ENCODE measurements at places on chromosomes 3 and 15.

DNA sequence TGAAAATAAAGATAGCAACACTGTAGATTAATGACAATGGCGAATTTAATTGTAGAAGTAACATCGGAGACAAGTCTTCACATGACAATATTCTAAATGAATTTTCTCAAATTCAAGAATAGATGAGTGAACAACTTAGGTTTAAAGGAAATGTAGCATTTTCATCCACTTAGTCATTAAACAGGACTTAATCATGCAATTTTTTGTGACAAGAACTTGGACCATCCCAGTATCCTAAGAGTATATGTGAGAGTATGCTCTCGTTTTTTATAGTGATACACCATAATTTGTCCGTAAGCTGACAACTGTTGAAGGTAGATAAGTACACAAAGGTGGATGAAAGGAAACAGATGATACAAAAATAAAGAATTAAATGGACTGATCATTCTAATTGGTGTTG is 81.5 kb downstream of the DLG1 start:
- no peak for DNase-seq

DNA sequence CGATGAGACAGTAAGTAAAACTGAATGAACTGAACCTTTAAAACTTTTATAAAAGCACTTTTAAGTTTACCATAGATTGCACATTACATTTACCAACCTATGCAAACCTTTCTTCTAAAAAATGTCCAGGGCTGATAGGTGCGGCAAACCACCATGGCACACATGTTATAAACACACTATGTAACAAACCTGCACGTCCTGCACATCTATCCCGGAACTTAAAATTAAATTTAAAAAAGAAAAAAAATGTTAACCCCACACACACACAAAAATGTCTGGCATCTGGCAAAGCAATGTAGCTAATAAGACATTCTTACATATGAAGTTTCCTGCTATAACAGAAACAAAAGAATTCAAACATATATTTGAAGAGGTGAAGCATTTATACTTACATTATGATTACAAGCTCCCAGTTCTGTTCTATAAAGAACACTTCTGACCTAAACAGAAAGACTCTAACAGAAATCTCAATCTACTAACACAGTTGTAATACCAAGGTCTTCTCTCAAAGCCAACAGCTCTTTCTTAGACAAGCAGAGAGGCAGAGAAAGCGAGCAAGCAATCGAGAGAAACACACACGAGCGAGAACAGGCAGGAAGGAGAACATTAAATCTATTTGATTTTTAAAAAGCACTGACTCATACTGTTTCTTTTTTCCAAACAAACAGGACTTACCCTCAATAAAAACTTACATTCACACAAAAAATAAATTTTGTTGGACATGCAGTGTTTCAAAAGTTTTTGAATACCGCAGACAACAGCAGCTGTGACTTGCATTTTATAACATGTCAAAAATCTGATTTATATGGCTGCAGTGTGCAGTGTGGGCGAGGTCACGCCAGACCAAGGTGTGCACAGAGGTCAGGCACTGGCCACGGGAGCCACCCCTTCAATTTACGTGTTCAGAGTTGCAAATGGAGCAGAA is at the start of gene NRG4:
Gene NRG4, minus strand, starts transcription at position 798 of the 925 bp plus-strand sequence. CDS start 1,194 bp downstream, outside the sequence.
- DNase-seq: no peak

GRCh38 chr3:30964612-30965011 is 70.2 kb upstream of the GADL1 start:
- DNase-seq: no peak

DNA sequence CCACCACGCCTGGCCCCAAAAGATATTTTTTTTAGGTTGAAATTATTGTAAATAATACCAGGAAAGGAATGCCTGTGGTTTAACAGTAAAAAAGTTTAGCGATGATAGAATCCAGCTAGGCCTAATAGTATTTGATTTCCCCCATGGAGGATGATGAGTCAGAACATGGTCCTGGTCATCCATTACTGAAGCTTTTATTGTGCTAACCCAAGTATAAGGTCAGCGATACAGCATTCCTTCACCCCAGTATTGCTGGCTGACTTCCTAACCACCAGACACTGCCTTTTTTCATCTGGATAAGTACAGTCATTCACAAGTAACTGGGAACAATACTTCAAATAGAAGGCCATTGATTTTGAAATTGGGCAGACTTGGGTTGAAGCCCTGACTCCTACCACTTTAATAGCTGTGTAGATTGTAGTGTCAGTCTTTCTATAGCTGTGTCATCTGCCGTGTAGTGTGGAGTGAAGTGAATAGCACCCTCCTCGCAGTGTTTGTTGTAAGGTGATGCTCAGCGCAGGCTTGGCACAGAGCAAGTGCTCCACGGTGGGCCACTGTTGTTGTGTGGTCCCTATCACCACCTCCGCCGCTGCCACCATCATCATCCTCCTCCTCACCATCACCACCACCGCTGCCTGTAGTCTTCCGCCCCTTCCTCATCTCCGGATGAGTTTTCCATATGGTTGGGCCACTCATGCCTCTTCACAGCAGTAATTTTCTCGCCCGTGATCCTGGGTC is 436.0 kb upstream of the TPM1 start:
- no peak for DNase-seq

- no peak for DNase-seq
Measured at GRCh38 chr3:156637480-156638022, 36.8 kb upstream of the TIPARP start.

DNA sequence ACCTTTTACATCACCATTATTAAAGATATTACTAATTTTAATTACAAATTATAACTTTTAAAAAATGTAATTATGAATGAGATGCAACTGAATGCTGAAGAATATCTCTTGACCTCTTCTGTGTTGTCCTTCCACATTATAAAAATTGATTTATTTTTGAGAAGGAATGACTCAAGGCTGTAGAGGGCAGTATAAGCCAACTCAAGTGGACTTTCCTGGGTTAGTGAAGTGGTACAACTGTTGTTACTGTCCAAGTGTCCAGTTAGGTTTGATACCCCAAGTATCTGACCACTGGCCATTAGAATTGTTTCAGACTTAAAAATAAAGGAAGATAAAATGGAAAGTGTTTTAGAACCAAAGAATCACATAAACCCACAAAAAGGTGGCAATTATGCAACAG is 51.9 kb downstream of the BBX start:
- no peak for DNase-seq

DNA sequence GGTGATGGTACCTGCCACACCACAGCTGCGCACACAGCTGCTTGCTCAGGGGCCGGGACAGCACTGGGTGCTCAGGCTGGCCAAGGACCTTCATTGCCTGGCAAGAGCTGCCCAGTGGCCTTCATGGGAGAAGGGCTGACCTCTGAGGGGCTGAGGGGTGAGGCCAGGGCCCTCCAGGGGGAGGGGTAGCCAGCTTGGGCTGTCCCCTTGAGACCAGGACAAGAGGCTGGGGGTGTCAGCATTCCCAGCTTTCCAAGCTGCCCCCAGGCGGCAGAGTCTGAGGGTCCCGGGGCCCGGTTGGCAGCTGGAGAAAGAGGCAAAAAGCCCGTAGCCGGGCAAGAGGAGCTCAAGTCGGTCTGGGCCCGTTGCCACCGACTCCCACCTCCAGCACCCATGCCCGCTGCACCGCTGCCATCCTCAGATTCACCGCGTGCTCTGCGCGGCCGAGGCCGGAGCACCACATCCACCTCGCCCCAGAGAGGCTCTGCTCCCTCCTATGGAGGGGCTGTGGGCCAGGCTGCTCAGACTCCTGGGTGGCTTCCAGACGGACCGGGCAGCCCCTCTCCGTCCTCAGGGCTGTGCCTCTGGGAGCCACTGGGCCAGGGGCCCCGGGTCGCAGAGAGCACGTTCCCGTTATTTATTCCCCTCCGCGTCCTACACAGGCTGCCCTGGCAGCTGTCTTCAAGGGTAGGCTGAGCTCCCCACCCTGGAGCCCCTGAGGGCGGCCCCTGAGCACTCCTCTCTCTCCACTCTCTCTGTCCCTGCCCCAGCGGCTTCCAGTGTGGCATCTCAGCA is 51.5 kb downstream of the PLXNA1 start:
- no peak for DNase-seq

DNA sequence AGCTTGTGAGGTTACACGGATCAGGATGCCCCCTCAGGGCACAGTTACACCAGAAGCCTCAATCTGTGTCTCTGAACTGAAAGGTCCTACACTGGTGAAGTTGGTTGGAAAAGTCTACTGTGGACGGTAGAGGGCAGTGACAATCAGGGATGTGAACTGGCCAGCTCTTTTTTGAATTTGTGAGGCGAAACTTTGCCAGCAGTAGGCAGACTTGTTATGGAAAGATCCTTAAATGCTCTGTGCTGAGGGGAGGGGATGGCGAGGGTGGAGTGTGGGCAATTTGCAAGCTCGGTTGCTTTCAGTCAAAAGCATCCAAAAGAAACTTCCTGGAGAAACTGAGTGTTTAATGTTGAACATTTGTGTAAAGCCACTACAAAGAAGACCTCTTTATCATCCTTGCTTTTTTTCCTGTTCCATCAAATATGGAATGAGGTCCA is 127.4 kb upstream of the ABHD17C start:
- DNase-seq: no peak

GRCh38 chr15:38103564-38103963 is 149.1 kb upstream of the SPRED1 start:
- no peak for DNase-seq

GRCh38 chr3:188531210-188531609 is 377.3 kb downstream of the LPP start:
- DNase-seq: no peak

- no peak for DNase-seq
Measured at GRCh38 chr15:89665449-89666181, 10.3 kb upstream of the KIF7 start.

- no peak for DNase-seq
Measured at GRCh38 chr15:78317145-78317836, 17.9 kb upstream of the SKIC8 start.

DNA sequence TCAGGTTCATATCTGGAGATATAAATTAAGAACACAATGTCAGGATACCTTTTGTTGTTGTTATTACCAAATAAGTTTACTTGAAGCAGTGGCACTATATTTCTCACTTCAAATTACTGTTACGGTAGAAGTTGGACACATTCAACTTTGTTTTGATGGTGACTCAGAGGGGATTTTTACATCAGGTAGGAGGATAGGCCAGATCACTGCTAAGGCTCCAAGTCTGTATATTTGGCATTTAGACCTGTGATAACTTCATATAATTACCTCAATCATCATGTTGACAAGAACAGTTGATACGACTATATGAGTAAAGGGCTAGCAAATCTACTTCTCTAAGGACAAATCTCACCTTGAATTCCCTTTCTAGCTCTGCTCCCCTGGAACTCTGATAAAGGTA is 15.6 kb downstream of the LZTFL1 start:
- DNase-seq: no peak

GRCh38 chr15:39504808-39505207 is 76.1 kb upstream of the THBS1 start:
- DNase-seq: no peak

DNA sequence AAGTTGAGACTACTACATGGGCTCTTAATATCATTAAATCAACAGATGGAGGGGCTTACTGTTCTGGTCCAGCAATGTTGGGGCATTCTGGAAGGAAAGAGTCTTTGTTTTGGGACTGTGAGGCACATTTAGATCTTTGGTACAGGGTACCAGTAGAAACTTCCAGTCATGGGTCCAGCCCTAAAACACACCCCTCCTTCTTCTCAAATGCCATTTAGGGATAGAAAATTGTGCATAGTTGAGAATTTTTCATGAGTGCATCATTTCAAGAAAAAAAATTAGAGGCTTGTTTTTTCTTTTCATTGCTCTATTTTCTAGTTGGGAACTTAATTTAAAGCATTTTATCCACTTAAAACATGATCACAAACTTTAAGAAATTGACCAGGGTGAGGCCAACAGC is 4.1 kb upstream of the RTP1 start:
- no peak for DNase-seq

- DNase-seq: no peak
Measured at GRCh38 chr3:38168151-38169026, 3.1 kb downstream of the OXSR1 start.

DNA sequence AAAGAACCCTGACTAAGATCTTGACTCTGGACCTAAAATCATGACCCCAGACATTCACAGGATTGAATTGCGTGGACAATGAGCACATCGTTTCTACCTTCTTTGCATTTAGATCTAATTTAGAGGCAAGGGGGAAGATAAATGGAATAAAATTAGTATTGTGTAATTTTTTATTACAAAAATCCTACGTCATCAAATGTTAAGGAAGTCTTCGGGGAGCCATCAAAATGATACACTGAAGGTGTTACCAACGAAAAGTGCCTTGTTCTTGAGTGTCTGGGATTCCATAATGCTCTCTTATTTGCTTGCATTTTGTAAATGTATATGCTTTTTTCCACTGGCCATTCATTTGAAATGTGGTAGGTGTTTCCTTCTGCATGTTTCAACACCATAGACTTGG is 52.8 kb upstream of the C3orf49 start:
- DNase-seq: no peak

GRCh38 chr3:83515123-83515522 is 1443.7 kb upstream of the CADM2 start:
- DNase-seq: no peak

Data from SIG-M5 (cell line).